ENCODE measurements at places on chromosomes 1 and 21. TPM values are rescaled to one million over a fixed set of nuclear protein-coding genes. Genes with fewer than 3 reads are reported as not detected.

- DNase-seq = no peak
Observed at GRCh38 chr1:89596698-89597097, 36.2 kb upstream of the LRRC8C start.

DNA sequence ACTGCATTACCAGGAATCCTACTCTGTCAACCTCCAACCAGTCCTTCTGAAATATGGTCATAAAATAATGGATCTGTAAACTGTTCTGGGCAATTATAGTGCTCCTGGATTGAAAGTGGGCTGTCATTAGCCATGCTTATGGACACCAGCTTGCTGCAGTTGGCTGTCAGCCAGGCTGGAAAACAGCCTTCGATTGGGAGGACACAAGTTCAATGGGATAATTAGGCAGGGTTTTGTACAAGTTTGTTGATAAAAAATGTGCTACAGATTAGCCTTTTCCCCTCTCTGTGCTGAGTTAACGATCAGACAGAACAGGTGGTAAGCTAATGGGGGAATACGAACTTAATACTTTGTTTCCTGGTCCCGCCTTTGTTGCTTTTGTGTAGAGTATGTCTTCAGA is 413.9 kb downstream of the DUSP10 start:
- no peak for DNase-seq

GRCh38 chr1:175968486-175969172 is 225.2 kb upstream of the TNR start:
- peak; percentile 45 for DNase-seq

- DNase-seq = peak; percentile 96
Observed at GRCh38 chr1:202235856-202236837, 42.5 kb downstream of the LGR6 start.

GRCh38 chr1:5770981-5771765 is 221.1 kb downstream of the NPHP4 start:
- DNase-seq = no peak

GRCh38 chr21:41478319-41479177 is 29.4 kb downstream of the TMPRSS2 start:
- no peak for DNase-seq

DNA sequence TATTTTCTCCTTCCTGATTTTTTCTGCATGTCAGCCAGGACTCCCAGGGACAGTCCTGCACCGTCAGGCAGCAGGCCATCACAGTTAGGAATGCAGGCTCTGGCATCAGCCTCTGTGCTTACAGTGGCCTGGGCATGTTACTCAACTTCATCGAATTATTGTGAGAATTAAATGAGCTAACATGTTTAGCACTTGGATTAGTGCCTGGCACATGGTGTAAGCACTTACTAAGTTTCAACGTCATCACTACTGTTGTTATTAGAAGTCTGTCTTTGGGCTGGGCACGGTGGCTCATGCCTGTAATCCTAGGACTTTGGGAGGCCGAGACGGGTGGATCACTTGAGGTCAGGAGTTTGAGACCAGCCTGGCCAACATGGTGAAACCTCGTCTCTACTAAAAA is 45.1 kb downstream of the SCCPDH start:
- DNase-seq = peak; percentile 97

- peak; percentile 85 for DNase-seq
Observed at GRCh38 chr1:210239349-210240111, 6.9 kb downstream of the SERTAD4 start.

GRCh38 chr1:59816318-59816878 is 1.6 kb downstream of the HOOK1 start:
- DNase-seq = no peak

DNA sequence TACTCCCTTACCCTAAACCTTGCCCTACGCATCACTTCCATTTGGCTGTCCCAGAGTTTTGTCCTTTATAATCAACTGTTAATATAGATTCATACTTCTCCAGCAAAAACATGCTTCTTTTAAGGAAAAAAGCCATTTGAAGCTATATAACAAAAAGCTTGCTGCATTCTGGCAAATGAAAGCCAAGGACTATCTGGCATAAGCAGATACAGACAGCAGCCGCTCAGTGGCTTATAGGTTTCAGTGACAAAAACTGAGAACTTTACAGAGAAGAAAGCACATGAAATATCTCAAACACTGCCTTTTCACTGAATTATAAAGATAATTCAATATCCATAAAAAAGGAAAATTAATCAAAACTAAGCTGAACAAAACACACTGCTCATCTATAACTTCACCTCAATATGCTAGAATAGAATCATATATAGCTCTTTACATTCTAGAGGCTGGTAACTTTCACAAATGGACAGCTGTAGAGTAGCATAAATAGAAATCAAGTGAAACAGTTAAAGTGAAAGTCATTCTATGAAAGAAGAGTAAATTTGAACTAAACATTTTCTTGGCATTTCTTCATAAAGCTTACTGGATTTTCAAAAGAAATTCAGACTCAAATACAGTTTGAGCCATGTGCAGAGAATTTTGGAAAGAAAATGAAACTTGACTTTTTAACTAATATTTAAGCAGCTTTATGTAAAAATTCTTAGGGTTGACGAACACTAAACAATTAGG is 19.6 kb downstream of the CDC42BPA start:
- no peak for DNase-seq

- DNase-seq = no peak
Observed at GRCh38 chr1:95278173-95279006, 44.4 kb downstream of the RWDD3 start.

- DNase-seq = peak; percentile 71
Observed at GRCh38 chr1:15409388-15410222, at the start of gene EFHD2. Gene EFHD2, plus strand, starts transcription at chr1:15409888. Its CDS starts 84 bp downstream, at chr1:15409972.

DNA sequence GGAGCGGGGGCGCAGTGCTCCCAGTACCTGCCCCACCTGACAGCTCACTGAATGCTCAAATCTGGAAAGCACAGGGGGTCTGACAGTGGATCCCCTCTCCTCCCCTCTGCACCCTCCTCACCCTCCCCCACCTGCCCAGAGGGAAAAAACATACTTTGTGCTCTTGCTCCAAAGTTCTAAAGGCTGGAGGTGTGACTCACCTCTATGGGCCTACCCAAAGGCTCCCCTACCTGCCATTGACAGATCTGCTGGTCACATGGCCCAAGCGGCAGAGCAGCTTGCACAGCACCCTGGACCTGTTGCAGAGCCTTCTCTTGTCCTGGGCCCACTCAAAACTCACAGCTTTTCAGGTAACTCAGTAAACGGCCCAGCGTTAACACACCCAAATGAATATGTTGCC is 55.7 kb downstream of the ADSS2 start:
- no peak for DNase-seq

- peak; percentile 73 for DNase-seq
Observed at GRCh38 chr21:41953831-41954653, at the start of gene C2CD2. Gene C2CD2, minus strand, starts transcription at chr21:41954018. Its CDS starts 370 bp downstream, at chr21:41953648.

- no peak for DNase-seq
Observed at GRCh38 chr1:112546076-112546475, 37.3 kb downstream of the WNT2B start.

DNA sequence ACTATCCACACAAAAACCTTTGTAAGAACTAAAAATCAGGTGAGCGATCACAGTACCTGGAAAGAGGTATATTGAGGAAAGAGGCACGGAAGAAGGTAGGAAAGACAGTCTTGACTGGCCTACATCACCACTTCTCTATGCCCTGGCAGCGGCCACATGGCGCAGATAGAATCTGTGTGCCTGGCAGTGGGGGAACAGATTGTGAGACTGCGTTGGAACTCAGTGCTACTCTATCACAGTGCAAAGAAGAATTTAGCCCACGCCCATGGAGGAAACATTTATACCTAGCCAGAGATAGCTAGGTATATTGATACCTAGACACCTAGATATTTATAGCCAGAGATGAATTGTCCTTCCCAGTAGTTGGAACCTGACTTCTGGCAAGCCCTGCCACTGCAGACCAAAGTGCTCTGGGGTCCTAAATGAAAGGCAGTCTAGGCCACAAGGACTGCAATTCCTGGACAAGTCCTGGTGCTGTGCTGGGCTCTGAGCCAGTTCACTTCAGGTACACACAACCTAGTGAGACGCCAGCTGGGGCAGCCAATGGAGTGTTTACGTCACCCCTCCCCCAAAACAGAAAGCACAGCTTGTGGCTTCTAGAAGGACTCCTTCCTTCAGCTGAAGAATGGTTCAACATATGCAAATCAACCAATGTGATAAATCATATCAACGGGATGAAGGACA is 51.9 kb downstream of the DHX9 start:
- no peak for DNase-seq

GRCh38 chr1:22967833-22968232 is 4.8 kb downstream of the LACTBL1 start:
- DNase-seq = no peak

GRCh38 chr1:13622446-13622845 is 38.8 kb downstream of the PDPN start:
- DNase-seq = no peak

DNA sequence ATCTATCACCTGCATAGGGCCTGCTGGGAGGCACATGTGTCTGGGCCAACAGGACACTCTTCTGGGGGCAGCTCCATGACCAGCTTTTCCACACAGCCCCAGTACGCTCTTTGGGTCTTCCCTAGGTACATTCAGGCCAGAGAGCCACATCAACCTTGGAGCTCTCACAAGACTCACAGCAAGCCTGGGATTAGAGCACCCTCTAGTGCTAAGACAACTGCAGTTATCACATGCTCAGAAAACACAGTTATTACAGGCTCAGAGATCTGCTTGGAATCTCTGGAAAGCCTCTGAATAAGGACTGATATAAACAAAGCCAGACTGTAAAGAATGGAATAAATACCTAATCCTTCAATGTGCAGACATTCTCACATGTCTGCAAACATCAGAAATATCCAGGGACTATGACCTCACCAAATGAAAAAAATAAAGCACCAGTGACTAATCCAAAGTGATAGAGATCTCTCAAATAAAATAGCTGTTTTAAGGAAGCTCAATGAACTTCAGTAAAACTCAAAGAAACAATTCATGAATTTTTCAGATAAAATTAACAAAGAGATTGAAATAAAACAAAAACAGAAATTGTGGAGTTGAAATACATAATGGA is 563.9 kb upstream of the NR5A2 start:
- peak; percentile 82 for DNase-seq

- no peak for DNase-seq
Observed at GRCh38 chr1:159144571-159144970, 26.8 kb upstream of the CADM3 start.

DNA sequence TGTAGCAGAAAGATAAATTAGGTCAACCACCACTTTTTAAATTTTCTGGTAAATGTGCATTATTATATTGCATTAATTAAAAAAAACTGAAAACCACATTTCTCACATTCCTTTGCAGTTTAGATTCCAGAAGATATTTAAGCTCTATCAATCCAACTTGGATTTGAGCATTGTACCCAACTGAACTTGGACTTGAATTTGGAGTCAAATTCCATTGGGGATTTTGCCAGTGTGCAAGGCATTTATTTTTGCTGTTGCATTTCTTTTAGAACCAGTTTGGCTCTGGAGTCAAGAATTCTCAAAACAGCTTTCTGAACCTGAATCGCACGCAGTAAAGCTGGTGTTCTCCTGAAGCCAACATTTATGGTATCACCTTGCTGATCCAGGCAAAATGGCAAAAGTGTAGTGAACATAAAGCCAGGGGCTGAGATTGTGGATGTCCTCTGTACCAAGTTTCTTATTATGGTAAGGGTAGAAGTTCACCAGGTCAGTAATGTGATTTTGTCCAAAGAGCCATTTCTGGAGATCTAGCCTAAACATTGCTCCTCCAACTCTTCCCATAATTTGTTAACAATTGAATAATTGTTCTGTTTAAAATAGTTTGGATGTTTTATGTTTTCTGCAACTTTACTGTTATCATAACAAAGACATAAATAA is 890.9 kb downstream of the LRRIQ3 start:
- no peak for DNase-seq

DNA sequence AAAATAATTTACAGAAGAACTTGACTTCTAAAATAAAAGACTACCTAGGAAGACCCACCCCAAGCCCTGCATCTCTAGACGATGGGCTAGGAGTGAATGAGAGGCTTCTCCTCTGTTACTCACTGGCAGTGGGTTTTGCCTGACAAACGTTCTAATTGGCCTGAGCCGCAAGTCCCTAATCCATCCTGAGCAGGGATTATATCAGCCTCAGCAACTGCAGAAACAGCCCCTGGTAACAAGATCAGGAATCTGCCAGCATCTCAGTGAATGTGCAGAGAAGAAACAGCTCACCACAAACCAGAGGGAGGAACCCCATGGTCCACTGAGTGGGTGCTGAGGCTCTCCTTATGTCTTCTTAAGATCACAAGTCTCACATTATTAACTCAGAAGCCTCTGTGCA is 240.6 kb downstream of the BRINP2 start:
- no peak for DNase-seq

GRCh38 chr1:184866586-184866985 is 107.7 kb downstream of the NIBAN1 start:
- DNase-seq = no peak

GRCh38 chr1:46568461-46568891 is 17.0 kb upstream of the KNCN start:
- DNase-seq = no peak

DNA sequence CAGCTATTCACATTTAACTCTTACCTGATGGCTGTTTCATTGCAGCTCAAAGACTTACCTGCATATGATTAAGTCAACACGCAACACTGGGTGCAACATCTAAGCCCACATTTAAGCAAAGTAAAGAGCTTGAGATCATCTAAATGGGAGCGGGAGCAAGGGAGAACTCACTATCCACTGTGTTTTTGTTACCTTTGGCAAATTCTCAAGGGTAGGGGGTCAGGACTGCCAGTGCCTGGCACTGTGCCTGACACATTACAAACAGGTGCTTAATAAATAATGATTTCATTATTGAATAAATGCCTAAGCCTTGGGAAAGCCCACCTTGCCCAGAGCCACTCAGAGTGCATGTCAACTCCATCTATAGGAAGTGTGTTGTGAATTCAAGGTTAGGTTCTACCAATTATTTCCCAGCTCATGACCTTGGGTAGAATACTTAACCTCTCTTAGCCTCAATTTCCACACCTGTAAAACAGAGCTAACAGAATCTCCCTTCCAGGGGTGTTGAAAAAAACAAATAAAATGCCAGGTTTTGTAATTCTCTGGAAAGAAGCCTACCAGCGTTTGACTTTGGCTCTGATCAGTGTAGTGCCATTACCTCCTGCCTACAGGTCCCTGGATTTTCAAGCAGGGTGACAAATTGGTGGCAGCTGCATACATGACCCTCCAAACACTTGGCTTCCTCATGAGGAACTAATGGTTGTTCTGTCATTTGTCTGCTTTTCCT is 109.7 kb downstream of the TGFBR3 start:
- DNase-seq = no peak

- no peak for DNase-seq
Observed at GRCh38 chr1:95671098-95671497, 437.1 kb downstream of the RWDD3 start.

- no peak for DNase-seq
Observed at GRCh38 chr1:53946252-53947171, at the start of gene LRRC42. Gene LRRC42, plus strand, starts transcription at chr1:53946350. Its CDS starts 5,650 bp downstream, at chr1:53952000.

GRCh38 chr21:40014394-40014793 is 147.2 kb downstream of the PCP4 start:
- no peak for DNase-seq

Gene LCE3E
- not detected for total RNA-seq

Gene OR2AJ1
- total RNA-seq = not detected

Gene TIE1
- total RNA-seq = 3.3 TPM

Gene LCE1E
- not detected for total RNA-seq

Gene C1orf87
- not detected for total RNA-seq

Gene TNFRSF4
- not detected for total RNA-seq

Gene SH3BGR
- 1.6 TPM for total RNA-seq

Gene FBLIM1
- 43.6 TPM for total RNA-seq

Gene LIN28A
- total RNA-seq = not detected

Gene TMCC2
- total RNA-seq = 2.0 TPM

Gene ETV3L
- not detected for total RNA-seq

Gene NBPF12
- 4.8 TPM for total RNA-seq

Gene BCL2L15
- under 0.01 TPM for total RNA-seq

Gene GPATCH3
- total RNA-seq = 5.2 TPM

Gene SPOCD1
- 42.2 TPM for total RNA-seq

Gene LRRC3
- total RNA-seq = under 0.01 TPM

Gene OXCT2
- 0.28 TPM for total RNA-seq

Data from IMR-90 (cell line).